ENCODE measurements at places on chromosomes 13 and 19.

- DNase-seq: no peak
These were observed 4.2 kb upstream of the LRRC25 start for GRCh38 chr19:18401580-18402112.

DNA sequence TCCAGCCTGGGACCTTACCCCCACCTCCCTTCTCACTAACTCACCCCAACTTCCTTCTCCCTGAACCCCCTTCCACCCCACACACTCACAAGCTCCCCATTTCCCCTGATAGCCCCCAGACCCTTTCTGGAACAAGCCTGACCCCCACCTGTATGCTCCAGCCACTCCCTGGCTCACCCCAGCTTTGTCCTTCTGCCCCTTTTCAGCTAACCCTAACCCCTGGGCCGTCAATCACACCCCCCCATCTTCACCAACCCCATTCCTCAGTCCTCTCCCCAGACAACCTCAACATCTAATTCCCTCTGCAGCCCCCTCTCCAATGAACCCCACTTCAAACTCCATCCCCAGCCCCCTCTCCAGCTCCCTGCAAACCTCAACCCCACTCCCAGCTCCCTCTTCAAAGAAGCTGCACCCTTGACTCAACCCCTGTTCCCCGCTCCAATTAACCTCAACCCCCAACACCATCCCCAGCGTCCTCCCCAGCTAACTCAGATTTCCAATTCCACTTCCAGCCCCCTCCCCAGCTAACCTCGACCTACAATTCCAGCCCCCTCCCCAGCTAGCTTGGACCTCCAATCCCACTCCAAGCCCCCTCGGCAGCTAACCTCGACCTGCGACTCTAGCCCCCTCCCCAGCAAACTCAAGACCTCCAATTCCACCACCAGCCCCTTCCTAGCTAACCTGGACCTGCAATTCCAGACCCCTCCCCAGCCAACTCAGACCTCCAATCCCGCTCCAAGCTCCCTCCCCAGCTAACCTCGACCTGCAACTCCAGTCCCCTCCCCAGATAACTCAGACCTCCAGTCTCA is 929 bp downstream of the GNG7 start:
- no peak for DNase-seq

DNA sequence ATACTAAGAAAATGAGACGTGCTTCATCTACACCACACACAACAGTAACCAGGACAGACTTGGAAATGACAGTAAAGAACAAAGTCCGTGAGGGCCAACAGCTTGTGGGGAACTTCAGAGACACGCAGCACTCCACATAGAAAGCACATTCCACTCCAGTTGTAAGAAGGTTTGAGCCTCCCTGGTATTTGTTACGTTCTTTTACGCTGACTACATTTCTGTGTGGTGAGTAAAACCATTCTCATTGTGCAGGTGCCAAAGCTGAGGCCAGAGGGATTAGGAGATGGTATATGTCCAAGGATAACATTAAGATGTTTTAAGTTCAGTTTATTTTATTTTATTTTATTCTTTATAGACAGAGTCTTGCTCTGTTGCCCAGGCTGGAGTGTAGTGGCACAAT is 1189.9 kb downstream of the UQCRFS1 start:
- no peak for DNase-seq

- no peak for DNase-seq
These were observed 255.9 kb downstream of the TBC1D4 start for GRCh38 chr13:75226092-75226491.

GRCh38 chr13:75910591-75910990 is 274.5 kb downstream of the LMO7 start:
- DNase-seq: no peak

DNA sequence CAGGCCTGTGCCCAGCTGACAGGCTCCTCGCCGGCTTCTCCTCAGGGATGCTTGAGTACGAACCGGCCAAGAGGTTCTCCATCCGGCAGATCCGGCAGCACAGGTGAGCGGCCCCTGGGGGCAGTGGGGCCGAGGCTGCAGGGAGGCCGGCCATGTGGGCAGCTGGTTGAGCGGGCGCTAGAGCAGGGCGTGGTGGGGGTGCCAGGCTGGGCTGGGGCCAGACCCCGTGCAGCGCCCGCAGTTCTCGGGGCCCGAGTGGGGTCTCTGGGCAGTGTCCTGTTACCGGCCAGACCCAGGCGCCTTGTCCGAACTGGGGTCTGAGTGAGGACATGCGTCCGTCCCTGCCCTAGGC is 15.9 kb downstream of the CBARP start:
- no peak for DNase-seq

GRCh38 chr13:37202264-37202663 is 96.8 kb upstream of the CSNK1A1L start:
- DNase-seq: no peak

DNA sequence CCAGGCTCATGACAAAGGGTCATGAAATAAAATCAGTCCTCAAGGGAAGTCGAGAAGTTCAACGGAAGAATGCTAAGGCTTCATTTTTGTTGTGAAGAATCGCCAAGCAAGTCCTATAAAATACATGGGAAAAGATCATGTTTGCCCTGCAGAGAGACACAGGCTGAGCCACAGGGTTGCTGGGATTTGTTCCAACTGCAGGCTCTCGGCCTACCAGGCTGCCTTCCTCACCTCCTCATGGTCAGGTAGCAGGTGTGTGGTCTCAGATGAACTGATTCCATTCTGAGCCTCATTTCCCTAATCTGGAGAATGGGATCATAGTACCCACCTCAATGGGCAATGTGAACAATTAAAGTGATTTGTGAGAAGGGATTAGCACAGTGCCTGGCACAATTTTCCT is 114.9 kb upstream of the SPATA13 start:
- DNase-seq: no peak

DNA sequence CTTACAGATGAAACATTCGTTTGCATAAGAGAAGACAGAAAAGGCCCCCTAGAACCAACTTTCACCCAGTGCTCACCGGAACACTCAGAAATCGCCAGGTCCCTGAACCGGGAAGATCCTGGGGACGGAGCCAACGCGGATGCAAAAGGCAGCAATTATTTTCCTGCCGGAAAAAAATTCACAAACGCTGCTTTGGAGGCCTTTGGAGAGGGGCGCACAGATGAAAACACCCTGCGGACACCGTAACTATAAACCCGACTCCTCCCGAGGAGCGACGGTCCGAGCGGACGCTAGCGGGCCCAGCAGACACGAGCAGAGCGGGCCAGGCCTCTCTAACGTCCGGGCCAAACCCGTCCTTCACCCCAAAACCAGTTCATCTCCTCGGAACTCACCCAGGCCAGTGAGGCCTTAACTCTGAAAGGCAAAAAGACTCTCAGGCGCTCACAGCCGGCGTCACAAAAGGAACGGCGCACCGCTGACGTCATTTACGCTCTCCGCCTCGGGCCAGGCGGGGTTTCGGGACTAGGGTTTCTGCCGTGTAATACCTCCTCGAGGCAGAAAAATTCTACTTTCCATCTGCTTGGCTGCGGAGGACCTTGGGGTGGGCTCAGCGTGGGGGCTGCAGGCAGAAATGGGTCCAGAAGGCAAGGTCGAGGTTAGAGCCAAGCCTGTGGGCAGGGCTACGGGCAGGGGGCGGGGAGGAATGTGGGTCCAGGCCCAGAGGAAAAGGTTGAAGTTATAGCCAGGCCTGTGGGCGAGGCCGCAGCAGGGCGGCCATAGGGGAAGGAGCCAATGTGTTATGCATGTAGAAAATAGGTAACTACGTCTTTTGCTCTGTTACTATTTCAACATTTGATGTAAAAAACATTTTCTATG is at the start of gene ZNF426:
ZNF426 (minus strand) TSS at position 463 of the 876 bp plus-strand sequence. CDS start 2,413 bp downstream, outside the sequence.
- peak; percentile 77 for DNase-seq

- DNase-seq: no peak
These were observed 2.1 kb upstream of the TDRD12 start for GRCh38 chr19:32717496-32717895.

DNA sequence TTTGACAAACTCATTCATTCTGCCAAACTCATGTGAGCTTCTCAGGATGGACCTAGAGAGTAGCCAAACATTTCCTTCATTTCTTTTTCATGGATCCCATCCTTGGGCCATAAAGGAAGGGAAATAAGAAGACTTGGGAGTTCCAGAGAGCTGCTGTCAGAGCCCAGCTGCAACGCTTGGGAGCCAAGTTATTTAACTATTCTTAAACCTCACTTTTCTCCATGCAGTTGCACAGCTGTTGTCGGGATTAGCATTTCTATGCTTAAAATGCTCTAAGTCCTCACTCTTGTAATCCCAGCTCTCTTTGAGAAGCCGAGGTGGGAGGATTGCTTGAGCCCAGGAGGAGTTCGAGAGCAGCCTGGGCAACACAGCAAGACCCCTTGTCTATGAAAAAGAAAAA is 11.7 kb upstream of the CASP14 start:
- no peak for DNase-seq

DNA sequence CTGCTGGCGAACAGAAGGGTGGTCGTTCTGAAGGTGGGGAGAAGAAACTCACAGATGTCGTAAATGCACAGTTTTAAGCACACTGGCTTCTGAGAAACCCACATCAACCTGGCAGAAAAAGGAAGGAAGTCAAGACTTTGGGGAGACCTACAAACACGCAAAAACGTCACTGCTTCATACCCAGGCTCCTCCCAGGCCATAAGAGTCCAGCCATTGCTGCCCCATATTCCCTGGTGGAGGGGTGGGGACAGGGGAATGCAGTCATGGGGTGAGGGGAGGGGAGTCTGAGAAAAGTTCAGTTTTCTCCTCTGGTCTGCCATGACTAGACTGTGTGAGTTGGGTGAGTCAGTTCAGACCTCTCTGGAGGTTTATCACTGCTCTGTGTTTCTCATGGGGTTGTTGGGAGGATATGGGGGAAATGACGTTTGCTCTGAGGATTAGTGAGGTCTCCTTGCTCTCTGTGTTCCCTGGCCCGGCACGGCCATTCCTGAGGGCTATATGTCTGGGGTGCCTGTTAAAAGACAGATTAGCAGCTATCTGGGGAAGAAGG is 139.0 kb downstream of the FLT1 start:
- no peak for DNase-seq

DNA sequence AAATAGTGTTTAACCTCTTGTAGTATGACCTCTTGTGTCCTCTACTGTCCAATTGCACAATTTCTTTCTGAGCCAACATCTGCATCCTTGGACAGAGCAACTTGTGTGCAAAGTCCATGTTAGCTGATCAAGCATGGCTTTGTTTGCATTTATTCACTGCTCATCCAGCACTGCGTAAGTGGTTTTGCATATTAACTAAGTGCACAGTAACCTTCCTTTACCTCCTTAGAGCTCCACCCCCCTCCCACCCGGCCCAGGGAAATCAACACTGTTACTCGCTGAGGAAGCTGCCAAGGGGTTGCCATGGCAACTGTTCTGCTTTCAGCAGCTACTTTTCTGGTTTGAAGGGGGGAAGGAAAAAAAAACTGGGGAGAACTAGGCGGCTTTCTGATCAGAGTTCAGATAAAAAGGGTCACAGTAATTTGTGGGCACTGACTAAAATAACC is 153.5 kb upstream of the KLF12 start:
- peak; percentile 32 for DNase-seq

DNA sequence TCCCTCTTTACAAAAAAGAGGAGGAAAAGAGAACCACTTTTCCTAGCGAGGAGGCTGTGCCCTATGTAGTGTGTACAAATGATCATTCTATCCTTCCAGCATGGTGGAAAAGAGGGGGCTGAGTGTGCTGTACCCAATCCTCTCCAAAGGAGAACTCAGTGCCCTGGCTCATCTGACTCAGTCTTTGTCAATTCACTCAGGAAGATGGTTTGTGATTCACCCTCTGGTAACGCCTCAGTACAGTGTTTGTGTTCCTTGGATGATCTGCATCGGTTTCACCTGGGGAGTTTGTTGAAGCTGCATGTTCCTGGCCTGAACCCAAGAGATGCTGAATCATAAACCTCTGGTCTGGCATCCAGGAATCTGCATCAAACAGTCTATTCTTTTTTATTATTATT is 18.3 kb upstream of the ENOX1 start:
- DNase-seq: no peak

DNA sequence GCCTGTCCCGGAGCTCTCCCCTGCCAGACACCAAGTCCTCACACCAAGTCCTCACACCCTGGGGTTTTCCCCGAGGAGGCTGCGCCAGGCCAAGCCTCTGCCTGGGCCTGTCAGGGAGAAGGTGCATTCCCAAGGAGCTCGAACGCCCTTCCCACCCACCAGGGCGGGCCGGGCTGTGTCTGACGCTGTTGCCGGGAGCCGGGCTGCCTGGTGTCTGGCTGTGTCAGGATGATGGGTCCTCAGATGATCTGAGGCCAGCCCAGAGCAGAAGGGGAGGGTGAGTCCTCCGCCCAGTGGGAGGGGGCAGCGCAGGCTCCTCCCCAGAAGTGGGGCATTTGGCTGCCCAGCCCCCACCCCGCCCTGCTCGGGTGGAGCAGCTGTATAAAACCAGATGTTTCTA is 2.3 kb upstream of the HAS1 start:
- DNase-seq: no peak

GRCh38 chr13:34721631-34722595 is 220.2 kb upstream of the NBEA start:
- no peak for DNase-seq

- no peak for DNase-seq
These were observed 7.6 kb downstream of the PRR36 start for GRCh38 chr19:7866399-7867091.

DNA sequence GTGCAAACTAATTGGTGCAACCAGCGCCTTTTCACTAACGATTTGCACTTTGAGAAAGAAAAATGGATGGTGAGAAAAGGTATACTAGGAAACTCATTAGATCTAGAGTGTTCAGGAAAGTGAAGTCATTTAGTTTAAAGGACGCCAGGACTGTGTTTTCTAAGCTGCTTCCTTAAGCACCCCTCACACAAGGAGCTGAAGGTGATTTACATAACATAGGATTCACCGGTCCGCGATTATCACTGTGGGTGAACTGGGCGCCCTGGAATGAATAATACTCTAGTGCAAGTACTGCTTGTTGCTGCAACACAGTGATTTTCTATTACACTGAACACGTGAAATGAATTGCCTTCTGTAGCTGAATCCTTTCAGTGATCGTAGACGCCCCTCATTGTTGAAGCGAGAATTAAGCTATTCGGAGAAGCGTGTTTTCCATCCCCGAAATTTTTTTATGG is 2.6 kb upstream of the MAB21L1 start:
- no peak for DNase-seq

- no peak for DNase-seq
These were observed 96.7 kb downstream of the GJA3 start for GRCh38 chr13:20064128-20064527.

- DNase-seq: no peak
These were observed at the start of gene FAM83E for GRCh38 chr19:48614436-48615230. Gene FAM83E, minus strand, starts transcription at chr19:48615076. Its CDS starts 1,704 bp downstream, at chr19:48613372.

GRCh38 chr19:8639821-8640401 is 9.5 kb downstream of the NFILZ start:
- no peak for DNase-seq

- no peak for DNase-seq
These were observed 572 bp downstream of the UCHL3 start for GRCh38 chr13:75550159-75550567.

DNA sequence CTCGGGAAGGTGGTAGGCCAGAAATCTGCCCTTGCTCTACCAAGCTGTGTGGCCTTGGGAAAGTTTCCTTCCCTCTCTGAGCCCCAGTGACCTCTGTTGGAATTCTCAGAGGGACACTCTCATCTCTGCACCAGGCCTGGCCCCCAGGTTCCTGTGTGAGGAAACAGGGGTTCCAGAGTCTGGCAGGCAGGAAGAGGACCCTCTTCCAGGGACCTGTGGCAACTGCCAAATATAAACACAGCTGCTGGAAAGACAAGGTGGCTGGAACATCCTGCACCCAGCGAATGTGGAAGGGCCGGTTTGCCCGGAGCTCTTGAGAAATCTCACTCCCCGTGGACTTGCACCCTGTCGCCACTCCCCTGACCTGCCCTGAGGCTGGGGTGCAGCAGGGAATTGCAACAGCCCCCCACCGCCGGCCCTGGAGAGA is 52.8 kb downstream of the GADD45B start:
- DNase-seq: no peak

GRCh38 chr13:23992781-23993679 is 95.7 kb upstream of the C1QTNF9B start:
- DNase-seq: no peak

Measured in stimulated activated CD4-positive, alpha-beta T cell treated with anti-CD3 and anti-CD28 coated beads, Interleukin-1b, Interleukin-23, amount 100 ng/mL, for 1 hour (primary cell).